ENCODE measurements at places on chromosomes 2 and 18.
A peak's percentile ranks its signal among the peaks of the same experiment; 100 is the strongest.

DNA sequence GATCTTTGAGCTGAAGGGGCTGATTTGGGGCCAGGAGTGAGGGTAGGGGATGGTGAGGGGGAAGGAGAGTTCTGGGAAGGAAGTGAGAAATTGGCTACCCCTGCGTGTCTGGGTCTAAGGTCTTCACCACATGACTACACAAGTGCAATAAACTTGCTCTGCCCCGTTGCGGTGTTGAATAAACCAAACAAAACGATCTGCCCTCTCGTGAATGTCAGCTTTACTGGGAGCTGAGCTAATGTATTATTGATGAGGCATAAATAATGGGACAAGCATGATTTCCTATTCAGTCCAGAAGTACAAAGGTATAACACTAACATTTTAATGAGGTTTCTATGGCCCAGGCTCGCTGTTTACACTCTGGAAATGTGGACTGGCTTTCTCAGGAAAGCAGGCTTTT, 8.0 kb upstream of the CFAP221 start:
- no peak for DNase-seq

DNA sequence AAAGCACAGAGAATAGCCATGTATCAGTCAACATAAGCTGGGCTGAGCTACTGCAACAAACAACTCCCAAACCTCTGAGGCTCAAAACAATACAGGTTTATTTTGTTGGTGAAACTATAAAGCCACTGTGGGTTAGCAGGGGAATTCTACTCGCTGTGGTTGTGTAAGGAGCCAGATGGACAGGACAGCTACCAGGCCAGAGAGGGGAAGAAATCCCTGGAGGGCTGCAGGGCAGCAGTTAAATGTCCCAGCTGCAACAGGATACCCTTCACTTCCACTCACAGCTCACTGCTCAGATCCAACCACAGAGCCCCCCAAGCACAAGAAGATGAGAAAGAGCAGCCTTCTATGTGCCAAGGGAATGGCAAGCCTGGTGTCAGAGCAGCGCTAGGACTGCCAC, 245.9 kb upstream of the RAB6C start:
- DNase-seq, result no peak

GRCh38 chr2:226423498-226423960, 376.1 kb downstream of the IRS1 start:
- peak; percentile 20 for DNase-seq

- no peak for DNase-seq
Measured at GRCh38 chr18:56715121-56715520, 64.0 kb downstream of the WDR7 start.

GRCh38 chr2:38315707-38316333, 61.3 kb downstream of the ATL2 start:
- no peak for DNase-seq

Measured in T-helper 1 cell (primary cell).